ENCODE measurements at places on chromosomes 11 and 22.

DNA sequence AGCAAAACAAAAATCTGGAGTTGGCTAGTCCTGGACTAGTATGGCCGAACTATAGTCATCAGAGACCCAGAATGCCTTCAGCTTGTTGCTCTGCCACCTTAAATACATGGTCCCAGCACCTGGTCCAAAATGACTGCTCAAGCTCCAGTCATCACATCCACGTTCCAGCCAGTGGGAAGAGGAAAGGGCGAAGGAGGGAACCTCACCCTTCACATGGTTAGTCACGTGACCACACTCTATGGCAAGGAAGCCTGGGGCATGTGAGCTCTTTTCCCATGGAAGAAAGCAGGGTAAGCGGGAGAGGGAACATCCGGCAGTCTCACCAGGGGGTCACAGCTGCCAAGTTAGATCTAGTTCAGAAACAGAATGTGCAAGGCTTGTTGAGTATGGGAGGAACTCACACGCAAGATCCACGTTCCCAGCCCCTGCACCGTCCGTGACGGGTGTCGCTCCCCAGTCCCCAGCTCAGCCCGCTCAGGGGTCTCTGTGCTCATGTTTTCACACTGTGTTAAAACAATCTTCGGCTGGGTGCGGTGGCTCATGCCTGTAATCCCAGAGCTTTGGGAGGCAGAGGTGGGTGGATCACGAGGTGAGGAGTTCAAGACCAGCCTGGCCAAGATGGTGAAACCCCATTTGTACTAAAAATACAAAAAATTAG, 1.9 kb upstream of the ANO9 start:
- no peak for DNase-seq

DNA sequence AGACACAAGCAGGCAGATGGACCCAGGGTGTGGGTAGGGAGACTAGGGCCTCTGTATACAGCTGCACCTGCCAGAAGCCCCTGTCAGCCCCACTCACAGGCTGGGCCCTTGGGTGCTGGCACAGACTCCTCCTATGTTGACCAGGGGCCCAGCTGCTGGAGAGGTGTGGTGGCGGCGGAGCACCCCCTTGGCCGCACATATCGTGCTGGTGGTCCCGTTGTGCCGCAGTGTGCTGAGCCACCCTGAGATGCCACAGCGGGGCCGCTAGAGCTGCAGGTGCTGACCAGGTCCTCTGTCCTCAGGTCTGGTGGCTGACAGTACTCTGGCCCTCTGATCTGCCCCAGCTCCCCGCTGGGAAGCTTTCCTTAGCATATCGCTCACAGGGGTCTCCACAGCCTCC, 30.2 kb upstream of the B3GAT1 start:
- DNase-seq = no peak

DNA sequence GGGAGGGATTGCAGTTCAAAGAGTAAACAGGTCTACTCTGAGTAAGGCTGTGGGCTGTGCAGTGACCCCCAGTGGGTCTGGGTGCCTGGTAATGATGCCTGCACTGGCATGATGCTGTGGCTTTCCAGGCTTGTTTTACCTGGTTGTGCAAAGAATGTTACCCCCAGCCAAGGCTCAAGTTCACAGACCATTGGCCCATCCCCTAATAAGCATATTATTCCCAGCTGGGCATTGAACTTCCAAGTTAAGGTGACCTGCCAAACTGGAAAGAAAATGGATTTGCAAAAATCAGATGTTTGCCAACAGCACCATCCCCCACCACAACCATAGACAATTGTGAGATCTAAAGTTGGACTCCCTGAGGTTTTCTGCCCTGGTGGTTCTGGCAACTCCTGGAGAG, 7.9 kb upstream of the EHF start:
- no peak for DNase-seq

GRCh38 chr11:126637795-126638175, 282.3 kb downstream of the ST3GAL4 start:
- DNase-seq = no peak

DNA sequence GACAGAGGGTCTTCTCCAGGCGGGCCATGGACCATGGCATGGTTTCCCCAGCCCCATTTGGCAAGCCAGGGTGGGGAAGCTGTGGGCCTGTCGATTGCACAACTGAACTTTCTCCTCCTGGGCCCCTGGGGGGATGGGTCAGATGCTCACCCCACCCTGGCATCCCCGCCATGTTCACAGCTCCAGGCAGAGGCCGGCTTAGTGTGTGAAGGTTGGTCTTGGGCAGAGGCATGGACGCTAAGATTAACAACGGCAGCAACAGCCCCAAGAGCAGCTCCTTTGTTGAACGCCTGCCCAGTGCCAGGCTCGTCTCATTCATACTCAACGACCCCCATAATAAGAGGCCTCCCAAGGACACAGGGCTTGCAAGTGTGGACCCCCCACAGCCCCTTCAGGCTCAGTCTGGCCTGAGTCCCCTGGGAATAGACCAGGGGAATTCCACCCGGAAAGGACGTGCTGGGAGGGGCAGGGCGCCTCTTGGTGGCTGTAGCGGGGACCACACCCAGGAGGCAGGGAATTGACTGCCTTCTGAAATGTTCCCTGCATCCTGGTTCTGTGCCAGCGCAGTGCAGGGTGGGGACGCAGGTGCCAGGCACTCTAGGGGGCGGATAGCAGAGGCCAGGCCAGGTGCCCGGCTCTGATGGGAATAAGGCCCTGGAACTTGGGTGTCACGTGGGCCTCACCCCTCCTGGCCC, 8.3 kb downstream of the TSPO start:
- peak; percentile 45 for DNase-seq

GRCh38 chr22:50684501-50684900, 11.9 kb downstream of the SHANK3 start:
- peak; percentile 11 for DNase-seq

DNA sequence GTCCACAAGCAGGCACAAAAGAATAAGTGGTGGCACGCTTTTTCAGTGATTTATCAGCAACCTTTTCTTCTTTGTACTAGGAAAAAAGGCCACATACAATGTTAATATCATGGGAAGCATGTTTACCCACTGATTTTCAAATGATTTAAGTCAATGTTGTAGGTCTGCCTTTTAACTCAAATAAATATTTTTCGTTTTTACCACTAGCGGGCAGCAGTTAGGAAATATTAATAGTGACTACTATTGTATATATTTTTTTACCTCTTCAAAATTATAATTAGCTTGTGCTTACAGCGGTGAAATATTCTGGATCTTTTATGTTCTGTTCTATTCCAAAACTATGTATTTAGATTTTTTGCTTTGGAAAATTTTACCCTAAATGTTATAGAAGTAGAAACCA, 6.4 kb upstream of the SLC17A6 start:
- DNase-seq = no peak

DNA sequence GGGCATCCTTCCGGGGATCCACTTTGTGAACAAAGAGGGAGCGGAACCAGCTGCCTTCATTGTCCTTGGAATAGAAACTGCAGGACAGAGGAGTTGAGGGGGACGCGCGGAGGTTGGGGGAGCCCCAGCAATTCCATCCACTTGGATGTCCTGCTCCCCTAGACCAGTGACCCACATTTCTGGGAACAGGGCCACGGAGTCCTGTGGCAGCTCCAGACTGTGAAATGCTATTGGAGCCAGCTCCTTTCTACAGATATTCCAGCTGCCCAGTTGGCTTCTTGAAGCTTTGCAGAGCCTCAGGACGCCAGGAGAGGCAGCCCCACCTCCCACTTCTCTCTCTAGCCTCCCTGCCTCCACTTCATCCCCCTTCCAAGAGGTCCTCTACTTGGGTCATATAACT, 10.5 kb downstream of the NIPSNAP1 start:
- no peak for DNase-seq

DNA sequence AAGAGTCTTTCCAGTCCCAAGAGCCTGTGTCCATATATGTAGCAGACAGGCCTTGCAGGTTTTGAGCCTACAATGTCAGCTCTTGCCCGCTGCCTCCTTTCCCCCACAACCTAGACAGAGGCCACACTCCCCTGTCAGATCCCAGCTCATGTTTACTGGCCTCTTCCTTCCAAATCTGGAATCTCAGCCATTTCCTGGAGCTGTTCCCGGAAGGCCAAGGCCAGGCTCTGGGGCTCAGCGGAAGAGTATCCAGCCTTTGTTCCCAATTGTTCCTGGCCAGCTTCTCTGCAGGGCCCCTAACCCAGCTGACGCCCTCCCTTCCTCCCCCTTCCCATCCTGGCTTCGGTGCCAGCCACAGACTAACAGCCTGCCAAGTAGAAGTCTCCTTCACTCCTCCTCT, 1.0 kb upstream of the ROBO4 start:
- DNase-seq = peak; percentile 20

DNA sequence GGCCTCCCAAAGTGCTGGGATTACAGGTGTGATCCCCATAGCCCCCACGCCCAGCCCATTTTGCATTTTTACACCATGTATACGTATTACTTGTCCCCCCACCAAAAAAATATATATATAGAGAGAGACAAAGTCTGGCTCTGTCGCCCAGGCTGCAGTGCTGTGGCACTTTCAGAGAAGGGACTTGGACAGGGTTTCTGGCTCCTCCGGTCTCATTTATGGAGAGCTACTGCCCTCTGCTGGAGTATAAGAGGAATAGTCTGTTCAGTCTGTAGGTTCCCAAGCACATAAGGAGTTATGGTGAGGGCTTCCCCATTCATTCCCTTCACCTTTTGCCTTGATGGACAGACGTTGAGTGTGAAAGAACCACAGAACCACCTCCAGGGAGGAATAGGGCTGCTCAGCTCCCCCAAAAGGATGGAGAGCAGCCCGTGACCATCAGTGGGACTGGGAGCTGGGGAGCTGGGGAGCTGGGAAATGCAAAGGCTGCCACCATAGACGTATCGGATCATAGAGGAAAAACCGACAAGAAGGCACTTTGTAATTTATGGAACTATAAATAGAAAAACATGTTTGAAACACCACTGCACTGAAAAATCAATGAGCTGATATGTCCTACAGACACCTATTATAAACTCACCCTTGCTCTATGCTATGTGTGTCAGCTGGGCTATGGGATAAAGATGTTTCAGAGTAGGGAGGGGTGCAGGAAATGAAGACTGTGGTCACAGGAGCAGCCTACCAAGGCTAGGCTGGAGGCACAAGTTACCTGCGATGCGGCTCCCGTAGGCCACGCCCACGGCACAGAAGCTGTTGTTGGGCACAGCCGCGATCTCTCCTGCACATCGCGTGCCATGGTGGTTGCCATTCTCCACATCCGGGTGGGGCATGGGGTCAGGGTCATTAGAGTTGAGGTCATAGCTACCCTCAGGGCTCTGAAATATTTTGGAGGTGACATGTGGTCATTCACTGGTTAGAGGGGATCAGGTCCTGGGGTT, 5.2 kb downstream of the PCSK7 start:
- peak; percentile 84 for DNase-seq

Data from SK-N-SH (cell line).